ENCODE measurements at places on chromosomes 1 and 21.

GRCh38 chr1:26833432-26834405 lies 7.2 kb downstream of the ZDHHC18 start:
- no peak for DNase-seq

DNA sequence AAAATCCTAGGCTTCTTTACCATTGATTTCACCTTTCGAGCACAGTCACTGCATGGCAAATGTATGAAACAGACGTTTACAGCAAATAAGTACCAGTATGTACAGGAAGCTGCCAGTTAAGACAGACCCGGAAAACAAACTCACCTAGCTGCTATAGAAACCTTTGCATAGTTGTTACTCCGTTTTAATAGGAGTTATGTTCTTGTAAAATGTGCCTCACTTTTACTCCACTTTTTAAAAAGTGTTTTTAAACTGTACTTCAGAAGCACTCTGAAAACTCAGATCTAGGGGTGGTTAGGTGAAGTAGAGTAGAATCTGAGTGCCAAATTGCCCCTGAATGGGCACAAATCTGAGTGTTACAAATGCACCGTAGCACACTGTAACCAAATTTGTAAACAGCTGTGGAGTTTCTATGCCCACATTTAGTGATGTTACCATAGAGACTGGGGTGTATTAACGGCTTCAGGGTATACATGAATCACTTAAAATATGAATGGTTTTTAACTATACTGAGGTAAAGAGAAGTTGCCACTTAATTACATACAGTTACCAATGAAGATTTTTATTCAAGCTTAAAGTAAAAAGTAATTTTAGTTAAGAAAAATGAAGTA lies 30.7 kb downstream of the CNIH4 start:
- no peak for DNase-seq

- no peak for DNase-seq
Measured at GRCh38 chr21:31877463-31877957, 4.7 kb downstream of the HUNK start.

DNA sequence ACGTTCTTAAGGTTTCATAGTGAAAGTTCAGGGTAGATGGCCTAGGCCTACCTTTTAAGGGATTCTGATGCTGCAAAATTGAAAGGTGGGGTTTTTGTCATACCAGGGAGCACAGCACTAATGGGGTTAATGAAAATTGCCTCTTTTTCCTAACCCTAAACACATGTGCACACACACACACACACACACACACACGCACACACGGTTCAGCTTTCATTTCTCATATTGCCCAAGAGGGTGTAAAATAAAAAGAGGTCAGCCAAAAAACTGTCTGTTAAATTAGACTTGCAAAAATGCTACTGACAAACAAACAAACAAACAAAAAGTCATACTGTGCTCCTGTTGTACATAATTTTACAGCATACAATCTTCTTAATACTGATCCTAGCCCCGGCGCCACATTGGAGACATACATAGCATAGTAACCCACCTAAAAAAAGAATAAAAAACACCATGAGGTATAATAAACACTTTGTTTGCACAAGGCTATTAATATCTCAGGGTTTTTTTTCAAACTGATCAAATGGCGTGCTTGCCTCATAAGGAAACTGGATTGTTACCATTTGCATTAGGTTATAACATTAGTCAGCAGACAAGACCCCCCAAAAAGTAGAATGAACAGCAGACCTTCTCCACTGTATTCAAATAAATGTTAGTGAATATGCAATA lies 69.1 kb downstream of the TGFB2 start:
- DNase-seq: no peak

- DNase-seq: no peak
Measured at GRCh38 chr1:108878160-108878469, 1.3 kb downstream of the GPSM2 start.

- DNase-seq: no peak
Measured at GRCh38 chr1:56758135-56758534, 61.1 kb downstream of the FYB2 start.

DNA sequence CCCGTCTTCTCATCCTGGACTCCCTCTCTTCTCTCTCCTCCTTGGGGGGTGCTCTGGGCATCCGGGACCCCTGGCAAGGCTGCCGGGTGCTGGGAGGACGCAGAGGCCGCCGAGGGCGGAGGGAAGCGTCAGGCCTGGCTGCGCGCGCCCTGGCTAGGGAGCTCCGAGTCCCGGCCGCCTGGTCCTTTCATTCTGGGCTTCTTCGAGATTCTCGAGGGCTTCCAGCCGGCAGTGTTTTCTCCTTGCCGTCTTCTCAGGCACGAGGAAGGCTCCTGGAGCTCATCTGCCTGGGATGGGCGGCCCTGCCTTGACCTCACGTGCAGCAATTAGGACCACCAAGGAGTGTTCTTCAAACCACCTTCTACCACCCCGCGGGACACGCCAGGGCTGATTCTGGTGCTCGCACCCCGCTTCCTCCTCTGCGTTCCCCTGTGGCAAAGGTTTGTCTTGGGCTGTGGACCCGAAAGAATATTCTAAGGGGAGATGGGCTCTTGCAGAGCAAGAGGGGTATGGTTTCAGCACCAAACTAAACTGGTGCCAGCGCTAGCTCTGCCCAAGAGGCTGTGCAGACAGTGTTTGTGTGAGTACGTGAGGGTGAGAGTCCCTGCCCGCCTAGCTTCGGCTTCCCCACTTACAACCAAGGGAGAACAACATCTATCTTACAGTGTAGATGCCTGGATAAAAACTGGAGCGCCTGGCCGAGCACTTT lies 36.5 kb downstream of the PIK3CD start:
- peak; percentile 28 for DNase-seq

- DNase-seq: no peak
Measured at GRCh38 chr1:110636149-110636935, 30.2 kb upstream of the KCNA2 start.

- DNase-seq: no peak
Measured at GRCh38 chr1:23196627-23197328, 20.5 kb downstream of the HTR1D start.

GRCh38 chr1:97677702-97678101 lies 243.1 kb downstream of the DPYD start:
- DNase-seq: no peak

GRCh38 chr1:156675210-156676113 lies 1.7 kb downstream of the NES start:
- DNase-seq: no peak

DNA sequence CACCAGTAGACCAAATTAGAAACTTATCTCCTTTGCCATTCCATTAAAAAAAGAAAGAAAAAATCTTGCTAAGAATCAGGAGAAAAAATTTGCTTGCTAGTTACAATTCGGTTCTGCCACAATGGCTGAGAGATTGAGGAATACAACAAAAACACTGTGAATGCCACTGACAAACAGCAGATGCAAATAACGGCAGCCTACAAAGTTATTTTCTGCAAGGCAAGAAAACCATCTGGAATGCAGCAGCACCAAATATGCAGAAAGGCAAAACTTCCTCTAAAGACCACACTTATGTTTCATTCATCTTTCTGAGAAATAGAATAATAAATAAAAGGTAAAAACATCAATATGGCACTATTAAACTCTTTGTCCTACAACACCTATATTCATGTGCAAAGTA lies 75.7 kb downstream of the ENAH start:
- DNase-seq: no peak

DNA sequence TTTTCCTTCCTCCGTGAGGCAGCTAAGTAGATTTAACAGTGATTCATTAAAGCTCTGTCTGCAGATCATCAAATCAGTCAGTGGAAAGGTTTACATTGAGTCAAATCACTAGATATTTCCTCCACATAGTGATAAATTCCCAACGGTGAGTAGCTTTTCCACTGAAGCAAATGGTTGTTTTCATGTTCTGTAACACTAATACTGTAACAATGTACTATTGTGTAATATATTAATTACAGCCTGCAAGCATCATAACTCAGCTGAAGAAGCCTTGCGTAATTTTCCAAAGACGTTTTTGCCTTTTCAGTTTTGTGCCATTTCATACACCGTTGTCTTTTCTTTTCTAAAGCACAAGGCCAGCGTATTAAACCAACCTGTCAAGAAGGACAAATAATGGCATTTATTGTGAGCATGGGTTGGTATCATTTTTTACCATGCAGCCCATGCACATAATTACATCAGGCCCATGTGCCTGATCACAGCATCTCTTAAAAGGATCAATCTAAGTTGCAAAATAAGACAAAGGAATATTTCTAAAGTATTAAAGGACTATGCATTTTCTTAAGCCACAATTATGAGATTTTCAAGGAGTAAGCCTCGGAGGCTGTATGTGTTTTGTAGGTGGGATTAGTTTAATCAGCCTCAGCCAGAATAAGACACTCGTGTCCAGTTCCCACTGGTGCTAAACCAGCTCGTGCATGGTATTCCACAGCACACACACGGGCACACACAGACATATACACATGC lies 16.7 kb upstream of the PDE9A start:
- DNase-seq: no peak

DNA sequence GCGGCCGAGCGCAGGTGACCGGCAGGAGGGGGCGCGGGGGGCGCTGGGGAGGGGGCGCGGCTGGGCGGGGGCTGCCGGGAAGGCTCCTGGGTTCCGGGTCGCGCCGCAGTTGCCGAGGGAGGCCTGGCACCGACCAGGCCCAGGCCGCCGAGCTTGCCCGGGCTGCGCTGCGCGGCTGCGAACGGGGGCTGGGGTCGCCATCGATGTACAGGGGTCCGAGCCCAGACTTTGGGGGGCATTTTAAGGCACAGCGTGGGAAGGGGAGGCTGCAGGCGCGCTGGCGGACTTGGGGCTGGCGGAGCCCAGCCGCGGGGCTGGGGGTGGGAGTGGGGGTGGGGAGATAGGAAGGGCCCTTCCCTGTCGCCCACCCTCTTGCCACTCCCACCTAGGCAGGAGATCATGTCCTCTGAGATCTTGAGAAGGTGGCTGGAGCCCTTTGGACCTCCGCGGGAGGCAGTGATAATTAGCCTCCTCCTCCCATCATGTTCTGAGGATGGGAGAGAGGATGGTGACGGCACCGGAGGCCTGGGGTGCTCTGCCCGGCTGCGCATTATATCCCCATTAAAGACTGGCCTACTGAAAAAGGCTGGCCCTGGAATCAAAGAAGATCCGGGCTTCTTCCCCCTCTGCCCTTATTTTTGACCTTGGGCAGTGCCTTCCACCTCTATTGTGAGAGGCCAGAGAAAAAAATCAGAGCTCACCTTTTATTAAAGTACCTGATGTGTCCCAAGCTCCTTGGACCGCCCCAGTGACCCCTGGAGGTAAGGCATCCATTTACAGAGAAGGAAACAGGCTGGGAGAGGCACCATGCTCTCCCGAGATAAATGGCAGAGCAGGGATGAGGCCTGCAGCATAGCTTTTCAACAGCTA lies 497 bp downstream of the FBXO44 start:
- DNase-seq: no peak

GRCh38 chr1:30449003-30449402 lies 274.4 kb downstream of the MATN1 start:
- DNase-seq: no peak

- no peak for DNase-seq
Measured at GRCh38 chr21:43593078-43593477, 66.2 kb downstream of the HSF2BP start.

- no peak for DNase-seq
Measured at GRCh38 chr1:214404154-214404553, 123.2 kb downstream of the SMYD2 start.

GRCh38 chr1:34619256-34619655 lies 135.6 kb upstream of the GJB5 start:
- DNase-seq: no peak

- no peak for DNase-seq
Measured at GRCh38 chr1:160449494-160449893, 49.1 kb downstream of the VANGL2 start.

- DNase-seq: peak; percentile 35
Measured at GRCh38 chr1:38991638-38992411, 749 bp downstream of the AKIRIN1 start.

- DNase-seq: no peak
Measured at GRCh38 chr1:20207546-20207945, 21.2 kb upstream of the PLA2G2C start.

DNA sequence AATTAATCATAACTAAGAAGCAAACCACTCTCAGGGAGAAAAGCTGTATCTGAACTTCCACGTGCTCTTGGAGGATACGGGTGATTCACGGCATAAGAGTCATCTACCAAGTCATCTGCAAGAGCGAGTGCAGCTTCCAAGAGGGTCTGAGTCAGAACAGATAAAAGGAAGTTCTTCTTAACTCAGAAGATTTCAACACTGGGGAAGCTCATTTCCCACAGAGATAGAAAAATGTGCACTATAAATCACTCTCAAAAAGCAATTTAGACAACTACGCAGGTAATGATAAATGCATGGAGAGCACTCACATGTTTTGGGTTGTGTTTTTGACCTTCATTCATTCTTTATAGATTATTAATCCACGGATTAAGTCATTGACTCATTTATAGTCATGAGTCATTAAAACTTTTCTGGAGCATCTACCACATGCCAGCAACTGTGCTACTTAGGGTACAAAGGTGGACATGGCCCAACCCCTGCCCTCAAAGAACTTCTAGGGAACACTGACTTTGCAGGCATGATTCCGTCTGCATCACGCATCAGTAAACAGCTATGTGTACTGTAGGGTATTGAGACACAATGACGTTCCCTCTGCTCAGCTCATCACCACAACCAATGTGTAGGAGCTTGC lies 20.8 kb downstream of the KCNJ15 start:
- no peak for DNase-seq

DNA sequence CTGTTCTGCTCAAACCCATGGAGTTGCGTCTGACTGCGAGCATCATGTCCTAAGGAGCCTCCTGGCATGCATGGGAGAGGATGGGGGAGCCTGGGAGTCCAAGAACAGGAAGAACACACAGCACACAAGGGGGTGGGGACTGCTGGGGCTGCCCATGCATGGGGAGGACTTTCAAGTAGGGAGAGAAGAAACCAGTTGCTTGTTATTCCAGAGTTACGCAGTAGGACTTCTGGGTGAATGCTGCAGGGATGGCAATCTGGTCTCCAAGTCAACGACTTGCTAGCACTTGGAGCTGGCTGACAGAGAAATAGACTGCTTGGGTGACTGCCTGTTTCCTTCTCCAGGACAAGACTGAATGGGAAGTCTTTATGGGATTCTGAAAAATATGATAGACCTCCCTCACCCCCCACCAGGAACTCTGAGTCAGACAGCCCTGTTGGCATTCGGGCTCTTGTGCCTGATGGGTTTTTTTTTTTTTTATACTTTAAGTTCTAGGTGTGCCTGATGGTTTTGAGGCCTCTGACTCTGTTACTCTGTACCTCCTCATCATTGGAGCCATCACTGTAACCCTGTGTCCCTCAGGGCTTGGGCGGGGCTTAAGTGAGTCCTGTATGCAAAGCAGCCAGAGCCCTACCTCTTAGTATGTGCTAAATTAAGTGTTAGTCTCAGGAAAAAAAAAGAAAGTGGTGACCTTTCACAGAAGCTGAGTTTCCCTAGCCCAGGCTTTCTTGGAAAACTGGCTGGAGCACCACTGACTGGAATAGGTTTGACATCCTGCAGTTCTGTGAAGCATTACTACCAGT lies 30.3 kb downstream of the MAP3K21 start:
- no peak for DNase-seq

Measured in HuH-7.5 (cell line).